Hypothalamus (tissue), 51 donors: ENCODE measurements at places on chromosomes 1 and 21.

DNA sequence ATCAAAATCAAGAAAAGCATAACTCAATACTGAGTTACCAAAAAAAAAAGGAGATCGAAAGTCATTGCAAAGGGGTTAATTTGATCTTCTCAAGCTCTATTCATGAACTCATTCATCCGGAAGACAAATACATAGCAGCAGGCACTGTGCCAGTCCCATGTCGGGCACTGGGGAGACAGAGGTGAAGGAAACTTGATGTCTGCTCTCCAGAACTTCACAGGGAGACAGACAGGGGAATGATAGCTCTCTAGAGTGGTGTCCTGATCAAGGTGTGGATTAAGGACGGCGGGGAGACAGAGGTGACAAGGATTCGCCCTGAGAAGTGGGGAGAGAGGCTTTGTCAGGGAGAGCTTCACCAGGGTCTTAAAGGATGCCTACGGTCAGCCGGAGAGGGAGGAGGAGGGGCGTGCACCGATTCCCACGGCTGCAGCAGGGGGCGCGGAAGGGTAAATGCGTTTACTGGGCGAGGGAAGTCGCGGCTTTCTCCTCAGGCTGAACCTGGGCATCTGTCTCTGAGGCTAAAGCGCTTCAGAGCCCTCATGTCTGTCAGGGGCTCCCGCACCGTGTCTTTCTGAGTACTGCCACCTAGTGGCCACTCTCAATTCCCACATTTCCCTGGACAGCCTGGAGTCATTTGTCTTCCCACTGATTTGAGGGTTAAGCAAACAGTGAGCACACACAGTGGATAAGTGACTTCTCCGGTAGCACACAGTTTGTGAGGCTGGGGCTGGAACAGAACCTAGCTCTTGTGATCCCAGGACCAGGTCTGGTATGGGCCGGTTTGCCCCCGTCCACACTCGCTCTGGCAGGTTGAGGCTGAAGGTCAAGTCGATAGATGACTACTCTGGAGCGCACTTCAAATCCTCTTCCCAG, 152.8 kb downstream of the TENT5C start:
- peak; percentile 70 for DNase-seq

GRCh38 chr1:70196333-70196732, 9.0 kb downstream of the LRRC40 start:
- no peak for DNase-seq

DNA sequence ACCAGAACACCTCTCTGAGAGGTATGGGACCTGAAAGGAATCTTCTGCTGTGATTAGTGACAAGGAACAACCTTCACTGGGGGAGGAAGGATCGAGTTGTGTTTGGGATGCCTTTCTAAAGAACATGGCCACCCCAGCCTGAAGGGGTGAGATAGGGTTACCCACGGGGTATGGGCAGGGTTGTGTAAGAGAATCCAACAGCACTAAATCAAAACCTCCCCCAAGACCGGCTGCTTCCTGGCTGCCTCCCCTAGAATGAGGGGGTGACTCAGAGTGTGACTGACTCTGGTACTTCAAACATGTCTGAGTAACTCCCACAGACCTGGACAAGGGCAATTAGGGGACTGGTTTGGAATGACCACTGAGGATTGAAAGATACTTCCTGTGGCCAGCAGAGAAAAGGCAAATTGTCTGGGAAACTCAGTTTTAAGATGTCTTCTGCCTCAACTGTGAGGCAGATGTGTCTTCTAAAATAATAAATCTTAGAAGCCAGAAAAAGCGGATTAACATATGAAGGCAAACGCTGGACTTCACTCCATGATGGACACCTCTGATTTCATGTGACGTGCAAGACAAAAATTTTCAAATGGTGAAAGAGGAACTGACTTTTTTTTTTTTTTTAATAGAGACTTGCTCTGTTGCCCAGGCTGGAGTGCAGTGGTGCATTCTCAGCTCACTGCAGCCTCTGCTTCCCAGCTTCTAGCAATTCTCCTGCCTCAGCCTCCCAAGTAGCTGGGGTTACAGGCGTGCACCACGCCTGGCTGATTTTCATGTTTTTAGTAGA, 6.7 kb upstream of the PTPN14 start:
- DNase-seq: no peak

- peak; percentile 60 for DNase-seq
Measured at GRCh38 chr1:26826261-26827105, at the start of gene ZDHHC18. Gene ZDHHC18 (plus strand): TSS chr1:26826688. CDS start chr1:26826805, 117 bp downstream.

DNA sequence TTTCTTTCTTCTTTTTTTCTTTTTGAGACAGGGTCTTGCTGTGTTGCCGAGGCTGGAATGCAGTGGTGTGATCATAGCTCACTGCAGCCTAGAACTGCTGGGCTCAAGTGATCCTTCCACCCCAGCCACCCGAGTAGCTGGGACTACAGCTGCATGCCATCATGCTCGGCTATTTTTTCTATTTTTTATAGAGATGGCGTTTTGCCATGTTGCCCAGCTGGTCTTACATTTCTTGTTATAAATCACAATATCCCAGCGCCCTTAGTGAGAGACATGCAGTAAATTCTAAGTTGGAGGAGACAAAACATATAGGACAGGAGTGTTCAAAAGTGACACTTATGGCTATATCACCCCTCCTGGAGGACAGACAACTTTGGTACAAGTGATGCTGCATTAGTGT, 31.3 kb upstream of the ACTN2 start:
- DNase-seq: no peak

DNA sequence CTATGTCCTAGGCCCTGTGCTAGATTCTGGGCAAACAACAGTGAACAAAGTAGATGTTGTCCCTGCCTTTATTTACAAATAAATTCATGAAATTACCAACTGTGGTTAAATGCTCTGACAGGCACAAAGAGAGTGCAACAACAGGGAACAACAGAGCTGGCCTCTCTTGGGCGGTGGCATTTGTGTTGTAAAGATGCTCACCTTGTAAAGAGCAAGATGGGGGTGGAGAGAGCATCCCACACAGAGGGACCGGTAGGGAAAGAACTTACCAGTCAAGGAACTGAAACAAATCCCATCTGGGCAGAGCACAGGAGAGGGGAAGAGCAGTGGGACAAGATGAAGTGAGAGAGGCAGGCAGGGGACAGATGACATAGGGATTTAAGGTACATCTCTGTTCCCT, 21.6 kb upstream of the SLC22A15 start:
- no peak for DNase-seq

DNA sequence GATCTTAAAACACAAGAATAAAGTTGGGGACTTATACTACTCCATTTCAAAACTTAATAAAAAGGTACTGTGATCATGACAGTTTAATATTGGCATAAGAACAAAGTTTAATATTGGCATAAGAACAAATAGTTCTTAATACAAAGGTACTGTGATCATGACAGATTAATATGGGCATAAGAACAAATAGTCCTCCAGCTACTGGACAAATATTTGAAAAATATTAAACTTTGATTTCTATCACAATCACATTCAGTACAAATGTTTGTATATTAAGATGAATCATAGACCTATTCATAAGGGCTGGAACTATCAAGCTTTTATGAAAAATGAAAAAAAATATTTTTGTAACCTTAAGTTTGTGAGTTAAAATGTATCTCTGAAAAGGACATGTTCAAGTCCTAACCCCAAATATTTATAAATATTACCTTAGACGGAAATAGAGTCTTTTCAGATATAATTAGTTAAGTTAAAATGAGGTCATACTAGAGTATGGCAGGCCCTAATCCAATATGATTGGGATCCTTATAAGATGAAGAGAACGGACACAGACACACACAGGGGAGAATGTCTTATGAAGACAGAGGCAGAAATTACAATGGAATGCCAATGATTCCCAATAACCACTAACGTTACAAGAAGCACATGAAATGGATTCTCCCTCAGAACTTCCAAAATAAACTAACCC, 79.1 kb upstream of the RGS1 start:
- DNase-seq: no peak

DNA sequence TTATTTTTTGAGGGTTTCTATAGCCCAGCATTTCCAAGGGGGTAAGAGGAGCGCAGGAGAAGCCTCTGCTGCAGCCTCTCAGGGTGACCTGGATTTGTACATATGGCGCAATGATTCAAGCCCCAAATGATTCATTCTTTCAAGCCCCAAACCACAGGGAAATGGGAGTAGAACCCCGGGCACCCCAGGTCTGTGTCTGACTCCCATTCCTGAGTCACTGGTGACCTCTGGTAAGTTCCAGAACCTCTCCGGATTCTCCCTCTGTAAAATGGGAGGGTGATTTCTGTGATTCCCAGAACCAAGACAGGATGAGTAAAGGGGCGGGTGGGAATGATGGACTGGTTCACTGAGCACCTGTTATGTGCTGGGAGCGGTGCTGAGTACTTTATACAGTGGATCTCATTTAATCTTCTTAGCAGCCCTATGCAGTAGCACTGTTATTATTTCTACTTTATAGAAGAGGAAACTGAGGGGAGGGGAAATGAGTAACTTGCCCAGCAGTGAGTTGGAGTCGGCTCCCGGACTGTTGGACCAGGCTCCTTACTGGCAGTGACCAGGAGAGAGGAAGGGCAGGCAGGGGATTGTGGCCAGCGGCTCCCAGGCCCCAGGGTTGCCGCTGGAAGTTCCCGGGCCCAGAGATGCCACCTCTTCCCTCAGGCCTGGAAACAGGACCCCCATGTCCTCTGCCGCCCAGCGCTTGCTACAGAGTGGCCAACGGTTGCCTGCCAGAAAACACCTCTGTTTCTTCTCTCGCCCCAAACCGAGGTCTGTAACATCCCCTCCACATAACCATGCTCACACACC, 20.3 kb upstream of the SLC26A9 start:
- DNase-seq: no peak

GRCh38 chr1:25825605-25826004, 5.9 kb downstream of the MTFR1L start:
- no peak for DNase-seq

DNA sequence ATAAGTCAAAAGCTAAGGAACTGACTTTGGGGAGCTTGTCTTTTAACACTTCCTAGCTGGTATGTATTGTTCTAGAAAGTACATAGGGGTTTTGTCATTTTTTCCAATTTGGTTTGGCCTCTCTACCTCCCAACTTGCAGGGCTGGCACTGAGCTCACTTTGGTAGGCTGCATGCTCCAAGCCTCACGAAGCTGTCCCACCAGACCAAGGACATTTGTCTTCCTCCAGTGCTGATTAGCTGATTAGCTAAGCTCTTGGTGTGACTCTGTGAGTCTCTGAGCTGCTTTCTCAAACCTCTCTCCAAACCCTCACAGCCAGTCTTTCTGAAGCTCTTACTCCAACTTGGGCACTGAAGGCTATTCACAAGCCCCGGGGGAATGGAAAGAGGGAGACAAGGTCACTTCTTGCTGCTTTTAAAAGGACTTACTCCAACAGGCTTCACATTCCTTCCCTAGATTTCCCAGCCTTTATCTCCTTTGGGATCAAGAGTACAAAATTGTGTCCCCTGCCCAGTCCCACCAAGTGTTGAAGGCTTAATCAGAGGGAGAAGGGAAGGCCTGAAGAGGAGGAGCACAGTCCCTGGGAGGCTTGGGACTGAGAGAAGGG, 893 bp upstream of the CFAP45 start:
- no peak for DNase-seq

- no peak for DNase-seq
Measured at GRCh38 chr1:57850176-57850940, 426.5 kb upstream of the DAB1 start.

DNA sequence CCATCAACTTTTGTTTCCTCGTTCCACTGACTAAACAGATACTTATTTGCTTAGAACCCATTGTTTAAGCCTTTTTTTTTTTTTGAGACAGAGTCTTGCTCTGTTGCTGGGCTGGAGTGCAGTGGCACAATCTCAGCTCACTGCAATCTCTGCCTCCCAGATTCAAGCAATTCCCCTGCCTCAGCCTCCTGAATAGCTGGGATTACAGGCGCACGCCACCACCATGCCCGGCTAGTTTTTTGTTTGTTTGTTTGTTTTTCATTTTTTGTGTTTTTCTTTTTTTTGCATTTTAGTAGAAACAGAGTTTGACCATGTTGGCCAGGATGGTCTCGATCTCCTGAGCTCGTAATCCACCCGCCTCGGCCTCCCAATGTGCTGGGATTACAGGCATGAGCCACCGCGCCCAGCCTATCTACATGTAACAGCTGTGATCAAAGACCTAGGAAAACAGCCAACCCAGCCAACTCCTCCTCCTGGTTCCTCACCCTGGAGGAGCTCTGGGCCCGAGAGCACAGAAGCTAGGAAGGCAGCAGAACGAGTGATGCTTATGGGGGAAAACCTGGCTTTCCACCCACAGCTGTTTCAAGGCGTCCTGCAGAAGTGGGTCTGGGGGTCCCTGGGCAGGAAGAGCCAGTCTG, 32.9 kb downstream of the KCNN3 start:
- DNase-seq: no peak

DNA sequence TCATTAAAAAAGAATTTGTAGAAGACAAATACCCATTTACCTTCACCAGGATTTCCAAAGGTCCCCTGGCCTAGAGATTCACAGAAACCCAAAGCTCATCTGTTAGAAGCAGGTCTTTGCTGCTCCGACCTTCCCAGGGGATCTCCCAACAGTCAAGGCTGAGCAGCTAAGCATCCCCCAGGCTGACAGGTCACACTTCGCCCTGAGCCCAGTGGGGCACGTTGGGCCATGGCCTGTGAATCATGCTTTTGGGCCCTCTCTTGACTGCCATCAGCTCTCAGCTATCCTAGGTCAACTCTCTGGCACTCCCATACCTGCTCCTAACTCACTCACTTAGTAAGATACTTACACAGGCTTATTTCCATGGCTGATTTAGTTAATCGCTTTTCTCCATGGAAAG, 157.7 kb downstream of the DSCAM start:
- no peak for DNase-seq

DNA sequence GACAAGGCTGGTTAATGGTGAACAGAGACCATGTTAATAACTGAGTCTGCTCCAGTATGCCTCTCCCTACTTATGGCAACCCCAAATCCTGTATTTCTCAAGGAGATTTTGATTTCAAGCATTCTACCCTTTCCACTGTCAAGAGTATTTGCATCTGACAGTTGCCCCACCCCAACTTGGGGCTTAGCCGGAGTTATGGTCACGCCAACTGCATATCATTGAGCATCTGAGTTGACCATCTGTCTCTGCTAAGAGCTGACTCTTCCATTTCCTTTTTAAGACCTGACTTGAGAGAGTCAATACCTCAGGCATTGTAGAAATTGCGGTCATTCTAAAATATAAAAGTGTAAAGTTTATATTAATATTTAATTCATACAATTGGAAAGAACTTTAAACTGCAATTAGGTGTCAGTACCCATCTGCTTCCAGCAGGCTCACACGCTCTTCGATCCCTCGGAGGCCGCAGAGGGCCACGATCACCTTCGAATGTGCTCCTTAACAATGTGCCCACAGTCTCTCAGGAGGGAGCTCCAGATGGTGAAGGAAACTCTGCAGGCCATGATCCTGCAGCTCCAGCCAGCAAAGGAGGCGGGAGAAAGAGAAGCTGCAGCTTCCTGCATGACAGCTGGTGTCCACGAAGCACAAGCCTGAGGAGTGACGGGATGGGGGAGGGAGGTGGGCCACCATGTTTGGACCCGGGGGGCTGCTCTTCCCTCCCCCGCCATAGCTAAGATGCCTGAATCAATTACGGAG, 409.8 kb downstream of the DISC1 start:
- no peak for DNase-seq

- no peak for DNase-seq
Measured at GRCh38 chr1:197065559-197065958, 1.5 kb downstream of the F13B start.
